ENCODE measurements at places on chromosomes 2 and 18.

DNA sequence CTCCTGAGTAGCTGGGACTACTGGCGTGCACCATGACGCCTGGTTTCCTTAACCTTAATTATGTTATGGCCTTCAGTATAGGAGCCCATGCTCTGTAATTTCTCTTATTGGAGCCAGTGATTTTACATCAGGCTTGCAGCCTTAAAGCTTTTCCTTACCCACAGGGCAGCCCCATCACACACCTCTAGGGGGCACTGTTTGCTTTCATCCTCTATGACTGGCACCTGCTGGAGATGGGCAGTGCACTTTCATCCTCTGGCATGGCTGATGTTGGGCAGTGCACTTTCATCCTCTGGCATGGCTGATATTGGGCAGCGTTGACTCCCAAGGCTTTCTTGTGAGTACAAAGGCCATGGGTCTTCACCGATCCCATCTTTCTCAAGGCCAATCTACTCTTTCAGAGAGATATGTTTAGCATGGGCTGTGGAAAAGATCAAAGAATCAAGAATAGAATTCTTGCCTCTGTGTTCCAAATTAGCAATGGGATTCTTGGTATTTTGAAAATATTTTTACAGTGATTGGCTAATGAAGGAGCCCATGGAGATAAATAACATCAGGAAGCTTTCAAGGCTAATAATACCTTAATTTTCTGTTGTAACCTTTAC is 80.7 kb upstream of the MEX3C start:
- no peak for DNase-seq

- DNase-seq = no peak
Measured at GRCh38 chr18:78587096-78587495, 392.5 kb upstream of the SALL3 start.

GRCh38 chr2:30393510-30393909 is 53.5 kb upstream of the LCLAT1 start:
- no peak for DNase-seq

DNA sequence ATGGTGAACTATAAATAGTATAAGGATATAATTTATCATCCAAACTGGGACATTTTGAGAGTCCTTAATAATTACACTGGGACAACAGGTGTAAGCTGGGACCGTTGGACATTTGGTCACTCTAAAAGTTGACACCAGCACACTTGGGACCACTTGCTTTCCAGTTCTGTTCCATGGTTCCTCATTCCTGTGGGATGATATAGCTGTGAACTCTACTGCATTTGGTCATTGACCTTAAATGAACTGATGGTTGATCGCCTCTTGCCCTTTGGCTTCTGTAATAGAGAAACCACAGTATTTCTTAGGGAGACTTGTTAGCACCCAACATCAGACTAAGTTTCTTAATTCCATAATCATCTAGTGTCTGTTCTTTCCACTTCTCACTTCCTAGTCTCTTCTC is 46.7 kb downstream of the EML6 start:
- DNase-seq = no peak

- DNase-seq = no peak
Measured at GRCh38 chr2:143615562-143615961, 486.3 kb downstream of the ARHGAP15 start.

GRCh38 chr18:38576349-38576748 is 1010.8 kb upstream of the CELF4 start:
- no peak for DNase-seq

DNA sequence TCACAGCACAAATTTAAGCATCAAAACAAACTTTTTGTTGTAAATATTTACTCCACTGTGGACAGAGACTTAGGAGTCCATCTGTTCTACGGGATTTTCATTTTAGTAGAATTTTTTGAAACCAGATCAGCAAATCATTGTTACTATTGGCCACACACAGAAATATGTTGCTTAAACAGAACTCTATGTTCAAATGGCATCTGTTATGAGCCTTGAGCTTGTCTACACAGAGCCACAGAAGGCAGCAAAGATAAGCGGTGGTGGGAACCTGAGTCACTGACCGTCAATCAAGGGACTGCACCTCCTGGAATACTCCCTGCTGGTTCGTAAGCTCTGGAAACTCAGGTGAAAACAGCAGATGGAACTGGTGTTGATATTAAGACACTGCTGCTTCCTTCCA is 156.8 kb downstream of the TMEM200C start:
- no peak for DNase-seq

- peak; percentile 12 for DNase-seq
Measured at GRCh38 chr2:102103992-102104871, 38.3 kb upstream of the IL1R1 start.

GRCh38 chr2:162318328-162319180 is at the start of gene IFIH1:
Gene IFIH1, minus strand, starts transcription at chr2:162318684. Its CDS starts 377 bp downstream, at chr2:162318307.
- DNase-seq = peak; percentile 29

DNA sequence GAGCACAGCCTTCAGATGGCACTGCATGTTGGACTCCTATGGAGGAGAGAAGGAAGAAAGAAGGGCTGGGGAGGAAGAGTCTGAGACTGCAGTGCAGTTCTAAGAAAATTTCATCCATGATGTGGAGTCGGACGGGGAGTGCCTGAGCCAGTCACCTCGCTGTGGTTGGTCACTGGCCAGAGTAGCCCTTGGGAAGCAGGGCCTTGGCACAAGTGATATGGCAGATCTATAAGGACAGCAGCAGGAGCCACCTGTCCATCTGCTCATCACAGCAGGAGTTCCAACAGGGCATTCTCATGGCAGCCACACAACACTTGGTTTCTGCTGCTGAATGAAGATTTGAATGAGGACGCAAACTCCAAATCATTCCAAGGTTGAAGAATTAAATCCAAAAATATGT is 314.8 kb downstream of the CYP26B1 start:
- no peak for DNase-seq

DNA sequence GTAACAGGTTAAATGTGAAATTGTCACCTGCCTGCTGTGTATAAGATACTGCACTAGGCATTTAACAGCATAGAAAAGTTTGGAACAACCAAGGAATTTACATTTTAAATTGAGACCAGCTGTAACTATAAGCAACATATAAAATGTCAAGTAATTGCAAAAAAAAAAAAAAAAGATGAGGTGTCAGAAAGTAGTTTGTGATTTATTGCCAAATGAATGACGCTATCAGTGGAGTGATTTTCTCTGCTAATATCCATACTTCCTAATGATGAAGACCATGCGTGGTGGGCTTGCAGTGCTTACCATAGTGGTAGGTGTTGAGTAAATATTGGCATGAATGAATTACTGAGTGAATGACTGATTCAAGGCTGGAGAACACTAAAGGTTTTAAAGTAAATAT is 73.3 kb downstream of the OSBPL6 start:
- DNase-seq = no peak

DNA sequence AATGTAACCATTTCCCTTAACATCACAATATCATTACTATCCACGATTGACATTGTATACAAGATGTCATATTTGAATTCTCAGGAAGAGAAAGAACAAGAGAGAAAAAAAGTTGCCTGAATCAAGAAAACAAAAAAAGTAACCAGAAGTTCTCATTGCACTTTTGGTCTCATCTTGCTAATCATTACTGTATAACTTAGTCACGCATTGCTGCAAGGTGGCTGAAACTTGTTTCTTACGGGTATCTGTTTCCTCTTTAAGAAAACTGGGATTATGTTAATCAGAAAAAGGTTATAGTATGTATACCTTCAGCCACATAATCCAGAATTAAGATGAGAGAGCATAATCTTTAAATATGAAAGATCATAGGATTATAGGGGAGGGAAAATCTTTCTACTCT is 639.7 kb upstream of the SYT4 start:
- no peak for DNase-seq

DNA sequence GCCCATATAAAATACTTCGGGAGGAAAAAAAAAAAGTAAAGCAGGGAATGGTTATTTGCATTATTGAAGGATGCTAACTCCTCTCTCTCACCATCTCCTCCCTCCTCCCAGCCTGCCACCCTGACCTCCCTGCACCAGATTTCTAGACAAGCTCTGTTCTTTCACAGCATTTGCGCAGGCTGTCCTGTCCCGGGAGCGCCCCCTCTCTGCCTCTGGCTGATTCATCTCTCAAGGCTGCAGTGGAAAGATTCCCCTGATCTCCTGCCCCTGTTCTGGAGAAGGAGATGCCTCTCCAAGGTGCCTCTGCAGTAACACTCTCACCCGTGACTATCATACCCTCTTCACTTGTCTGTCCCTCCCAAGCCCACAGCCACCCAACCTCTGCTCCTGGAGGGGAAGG is 38.5 kb downstream of the COL4A4 start:
- DNase-seq = no peak

DNA sequence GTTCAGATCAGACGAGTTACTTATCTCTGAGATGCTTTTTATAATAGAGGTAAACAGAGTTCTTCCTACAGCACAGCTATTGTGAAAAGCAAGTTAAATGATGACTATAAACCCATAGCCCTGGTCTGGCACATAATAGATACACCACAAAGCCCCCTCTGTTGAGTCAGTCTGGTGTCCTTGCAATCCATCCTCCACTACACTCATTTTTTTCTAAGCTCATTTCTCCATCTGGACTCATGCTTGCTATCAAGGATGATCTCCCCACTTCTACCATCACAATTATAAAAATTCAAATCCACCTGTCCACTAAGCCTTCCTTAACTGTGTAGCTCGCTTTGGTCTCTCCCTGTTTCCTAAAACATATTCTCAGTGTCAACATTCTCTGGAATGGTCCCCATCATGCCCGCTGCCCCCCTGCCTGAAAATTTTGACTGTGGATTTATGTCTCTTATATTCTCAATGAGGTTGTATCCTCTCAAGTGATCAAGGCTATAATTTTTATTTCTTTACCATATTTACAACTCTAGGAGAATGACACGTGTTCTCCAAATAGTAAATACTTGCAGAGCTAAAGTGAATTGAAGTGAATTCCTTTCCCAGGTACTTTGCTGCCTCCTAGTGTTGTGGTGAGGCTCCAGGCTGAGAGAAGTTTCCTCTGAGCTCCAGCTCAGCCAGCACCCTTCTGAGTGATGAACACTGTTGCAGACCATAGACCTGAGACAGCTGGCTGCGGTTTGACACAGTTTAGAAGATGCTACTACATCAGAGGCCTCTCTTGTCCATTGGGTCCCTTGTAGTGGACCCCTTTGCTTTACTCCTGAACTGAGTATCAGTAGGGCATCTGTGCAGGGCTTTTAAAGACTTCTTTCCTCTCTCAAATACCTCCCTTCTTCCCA is 108.7 kb downstream of the DPP10 start:
- no peak for DNase-seq

DNA sequence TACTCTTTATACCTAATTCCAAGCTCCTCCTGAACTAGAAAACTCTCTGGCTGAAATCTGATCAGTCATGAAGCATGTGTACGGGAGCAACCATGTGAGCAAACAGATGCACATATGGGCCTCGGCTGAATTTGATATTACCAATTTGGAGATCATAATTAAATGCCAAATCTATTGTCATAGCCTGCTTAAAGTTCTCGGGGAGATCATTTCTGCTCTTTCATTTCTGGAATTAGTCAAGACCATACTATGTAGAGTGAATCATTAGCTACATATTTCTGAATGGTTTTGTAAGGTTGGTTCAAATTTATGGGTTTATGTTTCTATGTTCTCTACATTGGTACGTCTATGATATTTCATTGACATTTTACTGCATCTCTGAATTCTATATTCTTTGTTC is 205.5 kb downstream of the UBE2E3 start:
- no peak for DNase-seq

- no peak for DNase-seq
Measured at GRCh38 chr2:192696857-192697256, 502.1 kb upstream of the TMEFF2 start.

DNA sequence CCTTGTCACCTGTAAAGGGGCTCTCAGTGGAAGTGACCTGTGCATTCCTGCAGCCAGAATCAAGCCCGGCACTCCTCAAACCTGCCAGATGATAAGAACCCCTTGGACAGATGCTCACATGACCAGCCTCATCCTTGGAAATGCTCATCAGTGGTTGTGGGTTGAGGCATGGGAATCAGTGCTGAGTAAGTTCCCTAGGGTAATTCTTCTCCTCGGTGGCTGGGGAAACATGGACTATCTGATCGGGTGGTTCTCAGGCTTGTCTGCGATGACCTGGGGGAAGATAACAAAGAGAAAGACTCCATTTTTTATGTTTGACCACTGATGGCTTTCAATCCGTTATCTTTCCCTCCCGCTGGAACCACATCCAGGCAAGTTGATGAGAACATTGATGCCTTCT is 84.0 kb downstream of the SPP2 start:
- DNase-seq = no peak

- DNase-seq = no peak
Measured at GRCh38 chr2:143802242-143802641, 673.0 kb downstream of the ARHGAP15 start.

DNA sequence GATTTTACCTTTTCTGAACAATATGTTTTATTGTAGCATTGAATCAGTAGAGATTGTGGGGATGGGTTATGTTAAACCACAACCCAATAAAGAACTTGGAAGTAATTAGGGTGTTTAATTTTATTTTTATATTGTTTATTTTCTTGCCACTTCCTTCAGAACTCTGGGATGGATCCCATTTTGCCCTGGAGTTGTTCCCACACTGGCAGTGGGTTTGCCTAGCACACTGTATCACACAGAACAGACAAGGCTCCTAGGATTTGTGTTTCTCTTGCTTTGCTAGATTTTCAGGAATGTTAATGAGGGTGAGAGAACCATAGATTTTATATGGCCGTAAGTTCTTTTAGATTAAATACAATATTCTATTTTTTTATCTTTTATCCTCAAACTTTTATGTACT is 59.0 kb downstream of the TANK start:
- DNase-seq = no peak

DNA sequence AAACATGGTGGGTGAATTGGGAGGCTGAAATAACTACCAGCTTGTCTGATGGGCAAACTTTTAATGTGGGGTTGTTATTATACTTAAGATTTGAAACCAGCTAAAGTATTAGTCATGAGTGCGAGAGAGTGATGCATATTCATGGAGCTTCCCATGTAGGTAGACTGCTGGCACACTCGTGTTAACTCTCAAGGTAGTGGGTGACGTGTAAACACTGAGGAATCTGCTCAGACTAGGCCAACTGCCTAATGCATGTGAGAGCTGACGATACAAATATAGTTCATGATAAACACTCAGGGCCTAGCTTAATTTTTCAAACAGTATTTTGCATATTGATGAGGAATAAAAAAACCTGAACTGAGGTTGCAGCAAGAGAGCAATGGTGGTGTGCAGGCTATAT is 1165.7 kb upstream of the PIK3C3 start:
- DNase-seq = no peak

DNA sequence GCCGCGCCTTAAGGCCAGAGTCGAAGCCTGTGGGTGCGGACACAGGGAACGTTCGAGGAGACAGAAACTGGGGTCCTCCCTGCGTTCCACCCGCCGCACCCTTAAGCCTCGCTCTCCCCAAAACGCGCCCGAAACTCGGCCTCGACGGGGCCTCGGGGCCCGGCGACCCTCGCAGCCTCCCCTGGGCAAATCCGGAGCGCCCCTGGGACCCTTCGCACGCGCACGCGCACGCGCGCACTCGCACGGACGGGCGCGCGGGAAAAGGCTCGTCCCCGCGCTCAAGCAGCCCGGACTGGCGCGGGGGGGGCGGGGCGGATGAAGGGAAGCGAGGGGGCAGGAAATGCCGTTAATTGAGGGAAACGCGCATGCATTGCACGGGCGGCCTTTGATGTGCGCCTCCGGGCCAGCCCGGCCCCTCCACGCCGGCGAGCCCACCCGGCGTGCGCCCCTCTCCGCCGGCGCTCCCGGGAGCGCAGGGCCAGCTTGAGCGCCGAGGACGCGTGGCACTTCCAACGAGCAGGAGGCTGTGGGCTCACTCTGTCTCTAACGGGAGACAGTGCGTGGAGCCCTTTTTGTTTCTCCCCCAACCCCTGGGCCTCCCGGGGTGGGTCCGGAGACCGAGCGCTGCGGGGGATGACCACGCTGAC is 5.4 kb upstream of the SALL3 start:
- DNase-seq = no peak

Measured in stimulated activated CD8-positive, alpha-beta memory T cell treated with anti-CD3 and anti-CD28 coated beads, Interleukin-15, amount 100 ng/mL, for 24 hours (primary cell).